ENCODE measurements at places on chromosomes 3 and 15.

DNA sequence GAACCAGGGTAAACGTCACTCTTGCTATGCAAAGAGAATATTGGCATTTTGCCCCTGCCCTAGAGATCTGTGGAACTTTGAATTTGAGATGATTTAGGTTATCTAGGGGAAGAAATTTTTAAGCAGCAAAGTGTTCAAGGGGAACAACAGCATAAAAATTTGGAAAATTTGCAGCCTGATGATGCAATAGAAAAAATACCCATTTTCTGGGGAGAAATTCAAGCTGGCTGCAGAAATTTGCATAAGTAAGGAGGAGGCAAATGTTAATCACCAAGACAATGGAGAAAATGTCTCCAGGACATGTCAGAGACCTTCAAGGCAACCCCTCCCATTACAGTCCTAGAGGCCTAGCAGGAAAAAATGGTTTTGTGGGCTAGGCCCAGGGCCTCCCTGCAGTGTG, 4.4 kb upstream of the RPL32 start:
- no peak for DNase-seq

- DNase-seq = no peak
Observed at GRCh38 chr3:189949580-189949979, 171.1 kb downstream of the P3H2 start.

GRCh38 chr3:168216851-168217250, 121.1 kb upstream of the GOLIM4 start:
- DNase-seq = no peak

DNA sequence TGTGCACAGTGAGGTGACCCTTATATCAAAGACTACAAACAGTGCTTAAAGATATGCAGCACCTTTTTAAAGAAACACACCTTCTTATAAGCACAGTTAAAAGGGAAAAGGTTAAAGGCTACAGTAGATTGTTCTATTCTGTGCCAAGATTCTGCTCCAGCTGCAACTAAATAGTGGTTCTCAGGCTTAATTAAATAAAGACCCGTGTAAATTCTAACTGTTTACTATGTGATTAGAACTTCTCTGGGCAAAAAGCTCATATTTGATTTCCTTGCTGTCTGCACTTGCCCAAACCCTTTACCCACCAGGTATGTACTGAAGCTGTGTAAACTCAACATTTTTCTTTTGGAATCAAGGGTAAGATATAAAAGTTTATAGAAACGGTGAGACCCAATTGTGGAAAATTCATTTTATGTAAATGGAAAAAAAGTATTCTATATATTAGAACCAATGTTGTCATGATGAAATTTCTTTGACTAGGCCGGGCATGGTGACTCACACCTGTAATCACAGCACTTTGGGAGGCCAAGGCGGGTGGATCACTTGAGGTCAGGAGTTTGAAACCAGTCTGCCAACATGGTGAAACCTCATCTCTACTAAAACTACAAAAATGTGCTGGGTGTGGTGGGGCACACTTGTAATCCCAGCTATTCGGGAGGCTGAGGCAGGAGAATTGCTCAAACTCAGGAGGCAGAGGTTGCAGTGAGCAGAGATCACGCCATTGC, 230.6 kb downstream of the MECOM start:
- DNase-seq = no peak

GRCh38 chr3:70857916-70858315, 545.5 kb upstream of the MDFIC2 start:
- no peak for DNase-seq

GRCh38 chr15:58748852-58749531, 515 bp downstream of the ADAM10 start:
- peak; percentile 56 for DNase-seq

DNA sequence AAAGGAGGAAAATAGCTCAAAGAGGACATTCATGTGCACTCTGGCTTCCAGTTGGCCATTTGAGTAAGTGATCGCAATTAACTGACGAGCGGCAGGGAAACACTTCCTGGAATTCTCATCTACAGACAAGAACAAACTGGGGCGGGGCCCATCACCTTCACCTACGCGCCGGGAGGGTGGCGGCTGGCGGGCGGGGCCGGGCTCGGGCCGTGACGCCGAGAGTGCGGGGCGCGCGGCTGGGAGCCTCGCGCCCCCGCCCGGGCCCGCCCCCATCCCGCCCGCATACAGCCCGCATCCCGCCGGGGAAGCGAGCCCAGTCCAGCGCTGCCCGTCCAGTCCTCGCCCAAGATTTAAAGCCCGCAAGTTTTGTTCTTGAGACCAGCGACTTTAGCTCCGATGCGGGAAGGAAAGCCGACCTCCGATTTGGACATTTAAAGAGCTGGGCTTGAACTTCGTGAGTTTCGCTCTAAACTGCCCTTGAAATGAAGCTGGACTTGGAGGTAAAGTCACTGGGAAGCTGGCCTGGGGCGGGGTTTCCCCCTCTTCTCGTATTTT, at the start of gene B3GNT5:
TSS of gene B3GNT5 (plus strand) at position 281 of the 555 bp plus-strand sequence. CDS start 16,546 bp downstream, outside the sequence.
- peak; percentile 50 for DNase-seq

DNA sequence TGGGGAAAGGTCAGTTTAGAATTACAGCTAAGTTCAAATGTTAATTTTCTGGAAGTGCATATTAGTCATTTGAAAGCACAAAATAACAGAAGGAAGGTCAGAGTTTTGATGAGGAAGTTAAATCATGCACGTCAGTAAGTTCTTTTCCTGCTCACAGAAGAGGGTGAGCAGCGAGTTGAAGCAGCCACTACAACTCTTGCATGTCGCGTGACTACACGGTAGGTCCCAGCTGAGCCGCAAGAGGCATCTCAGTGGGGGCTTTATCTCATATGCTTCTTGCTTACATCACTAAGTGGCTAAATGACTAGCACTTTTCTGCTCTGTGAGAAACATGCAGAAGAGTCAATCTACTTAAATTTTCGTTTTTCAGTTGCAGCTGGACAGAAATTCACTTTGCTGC, 21.3 kb upstream of the SEC62 start:
- DNase-seq = peak; percentile 62

- no peak for DNase-seq
Observed at GRCh38 chr3:124885466-124886167, 1.5 kb downstream of the ITGB5 start.

GRCh38 chr3:95705786-95706418, 1108.5 kb upstream of the EPHA6 start:
- no peak for DNase-seq

GRCh38 chr15:40285554-40286011, 2.7 kb upstream of the ANKRD63 start:
- no peak for DNase-seq

- no peak for DNase-seq
Observed at GRCh38 chr3:144106970-144107369, 135.3 kb downstream of the DIPK2A start.

- no peak for DNase-seq
Observed at GRCh38 chr3:24496529-24497482, 2.2 kb upstream of the THRB start.

DNA sequence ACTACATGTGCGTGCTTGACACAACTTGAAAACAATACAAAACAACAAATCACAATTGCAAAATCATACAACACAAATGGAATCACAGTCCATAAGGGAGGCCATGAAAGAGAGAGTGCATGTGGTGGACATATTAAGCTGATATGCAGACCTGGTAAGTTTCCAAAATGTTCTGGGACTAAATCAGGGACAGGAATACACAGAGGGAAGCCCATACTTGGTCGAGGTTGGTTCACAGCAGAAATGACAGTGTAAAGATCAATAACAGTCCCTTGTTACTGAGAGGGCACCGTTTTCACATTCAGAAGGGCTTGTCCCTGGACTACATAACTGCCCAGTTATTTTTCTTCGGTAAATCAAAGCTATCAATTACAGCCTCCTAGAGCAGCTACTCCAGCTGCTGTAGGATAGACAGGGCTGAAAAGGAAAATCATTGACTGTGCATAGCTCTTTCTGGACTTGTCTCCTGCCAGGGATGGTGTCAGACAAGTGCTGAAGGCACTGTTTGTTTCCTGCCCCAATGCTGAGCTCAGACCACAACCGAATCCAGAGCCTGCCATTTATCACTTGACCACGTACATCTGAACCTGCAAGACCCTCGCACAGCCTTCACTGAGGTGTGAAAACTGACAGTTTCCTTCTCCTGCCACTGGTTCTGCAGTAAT, 79.5 kb upstream of the KCNMB2 start:
- no peak for DNase-seq

GRCh38 chr15:79680720-79681119, 216.1 kb downstream of the MTHFS start:
- no peak for DNase-seq

- no peak for DNase-seq
Observed at GRCh38 chr3:9105421-9105820, 142.1 kb upstream of the RAD18 start.

- no peak for DNase-seq
Observed at GRCh38 chr15:78855746-78856145, 16.9 kb upstream of the MORF4L1 start.

DNA sequence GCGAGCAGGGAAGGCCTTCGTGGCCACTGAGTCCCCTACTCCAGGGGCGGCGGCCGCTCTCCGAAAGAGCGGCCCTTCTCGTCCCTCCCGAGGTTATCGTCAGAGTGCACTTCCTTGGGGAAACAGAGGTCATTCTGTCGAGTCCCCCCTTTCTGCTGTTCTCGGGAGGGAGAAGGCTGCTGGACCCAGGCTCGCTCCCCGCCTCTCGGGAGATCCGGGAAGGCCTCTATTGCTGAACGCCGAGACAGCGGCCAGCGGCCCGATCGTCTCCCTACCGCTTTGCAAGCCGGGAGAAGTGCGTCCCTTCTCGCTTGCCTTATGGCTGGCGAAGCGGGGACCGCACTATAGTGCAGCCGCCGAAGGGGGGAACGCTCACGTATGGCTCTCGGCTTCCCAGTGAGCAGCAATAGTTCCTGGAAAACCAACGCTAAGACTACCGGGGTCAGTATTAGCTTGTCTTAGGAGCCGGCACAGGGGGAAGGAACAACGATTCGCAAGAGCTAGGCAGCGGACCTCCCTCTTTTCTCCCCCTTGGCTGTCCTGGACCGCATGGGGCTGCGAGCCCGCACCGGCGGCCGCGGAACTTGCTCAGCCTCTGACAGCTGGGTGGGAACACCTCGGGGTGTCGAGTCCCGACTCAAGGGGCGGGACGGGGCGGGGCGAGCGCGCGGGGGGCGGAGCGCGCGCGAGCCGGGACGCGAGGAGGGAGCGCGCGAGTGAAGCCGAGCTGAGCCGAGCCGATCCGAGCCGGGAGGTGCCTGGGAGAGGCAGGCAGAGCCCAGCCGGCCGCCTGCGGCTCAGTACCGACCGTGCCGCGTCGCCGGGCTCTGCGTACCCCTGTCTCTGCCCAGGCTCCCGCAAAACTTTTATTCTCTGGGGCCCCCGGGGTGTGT, 930 bp upstream of the PPM1L start:
- DNase-seq = peak; percentile 92

DNA sequence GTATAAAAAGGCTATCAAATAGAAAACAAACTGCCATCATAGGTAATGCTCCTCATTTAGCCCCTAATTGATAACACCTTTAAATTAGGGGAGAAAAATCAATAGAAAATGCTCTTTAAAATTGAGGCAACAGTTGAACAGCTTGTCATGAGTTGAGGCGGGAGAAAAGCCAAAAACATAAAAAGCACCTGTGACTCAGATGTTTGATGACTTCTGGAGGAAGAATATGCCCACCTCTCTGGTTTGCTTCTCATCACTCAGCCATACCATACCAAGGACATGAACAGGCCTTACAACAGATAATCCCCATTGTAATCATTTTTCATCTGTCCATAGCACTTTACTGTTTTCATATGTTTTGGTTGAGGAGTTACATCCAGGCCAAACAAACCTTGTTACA, 246.0 kb downstream of the MYRIP start:
- DNase-seq = no peak

- no peak for DNase-seq
Observed at GRCh38 chr3:99286266-99286845, 352.0 kb upstream of the COL8A1 start.

GRCh38 chr15:42144841-42145375, 11.5 kb downstream of the PLA2G4F start:
- DNase-seq = no peak

- DNase-seq = no peak
Observed at GRCh38 chr3:165544432-165544831, 292.8 kb downstream of the BCHE start.

- DNase-seq = no peak
Observed at GRCh38 chr3:5138214-5138981, 16.3 kb downstream of the ARL8B start.

- DNase-seq = no peak
Observed at GRCh38 chr15:29686079-29686425, 136.2 kb downstream of the TJP1 start.

DNA sequence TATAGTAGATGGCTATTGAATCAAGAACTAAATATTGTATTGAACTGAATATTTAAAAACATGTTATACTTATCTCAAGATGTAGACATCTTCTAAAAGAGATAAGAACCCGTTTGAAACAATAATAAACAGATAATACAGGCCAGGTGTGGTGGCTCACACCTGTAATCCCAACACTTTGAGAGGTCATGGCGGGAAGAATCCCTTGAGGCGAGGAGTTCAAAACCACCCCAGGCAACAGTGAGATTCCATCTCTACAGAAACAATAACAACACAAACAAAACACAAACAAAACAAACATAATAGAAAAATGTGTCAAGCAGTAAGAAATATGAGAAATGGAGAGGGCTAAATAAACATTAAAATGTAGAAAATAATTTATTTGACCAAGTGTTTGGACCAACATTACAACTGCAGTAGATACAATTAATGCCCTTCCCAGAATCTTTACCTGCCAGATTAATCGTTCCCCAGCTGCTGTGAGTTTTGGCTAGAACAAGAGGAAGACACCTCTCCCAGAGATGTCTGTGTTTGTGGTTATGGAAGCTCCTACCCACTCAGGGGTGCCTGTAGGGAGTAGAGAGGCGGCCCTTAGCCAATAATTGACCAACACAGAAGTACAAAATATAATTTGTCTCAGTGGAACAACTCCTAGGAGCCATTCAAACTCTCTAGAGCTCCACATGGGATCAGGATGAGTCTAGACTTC, 111.9 kb upstream of the AGTR1 start:
- no peak for DNase-seq

GRCh38 chr3:132256989-132257388, 60.2 kb upstream of the ACP3 start:
- no peak for DNase-seq

DNA sequence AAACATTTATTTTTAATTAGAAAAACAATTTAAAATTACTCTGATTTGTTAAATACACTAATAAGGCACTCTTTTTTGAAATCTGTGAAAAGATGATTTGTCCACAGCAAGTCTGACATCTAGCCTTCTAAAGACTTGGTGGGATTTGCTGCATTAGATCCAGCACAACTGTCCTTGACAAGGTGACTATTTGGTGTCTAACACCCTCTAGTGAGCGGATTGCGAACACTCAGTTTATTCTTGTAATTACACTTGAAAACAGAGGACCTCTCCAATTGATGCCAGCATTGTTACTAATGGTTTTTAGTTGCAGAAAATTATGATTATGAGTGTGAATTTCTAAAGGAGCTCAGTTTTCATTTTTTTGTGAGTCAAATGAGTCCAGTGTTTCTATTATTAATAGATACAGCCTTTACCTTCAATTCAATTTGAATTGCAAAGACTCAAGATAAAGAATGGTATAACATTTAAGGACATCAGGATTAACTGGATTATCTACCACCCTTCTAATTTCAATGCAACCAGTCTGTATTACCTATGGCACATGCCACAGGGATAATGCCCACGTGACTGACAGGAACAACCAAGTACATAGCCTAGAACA, 29.7 kb upstream of the STRIT1 start:
- DNase-seq = peak; percentile 7

Measured in activated T-cell treated with anti-CD3 and anti-CD28 coated beads, Interleukin-2, amount 50 U/mL, for 72 hours (primary cell).